ENCODE measurements at places on chromosomes 2 and 18.
A peak's percentile ranks its signal among the peaks of the same experiment; 100 is the strongest.

DNA sequence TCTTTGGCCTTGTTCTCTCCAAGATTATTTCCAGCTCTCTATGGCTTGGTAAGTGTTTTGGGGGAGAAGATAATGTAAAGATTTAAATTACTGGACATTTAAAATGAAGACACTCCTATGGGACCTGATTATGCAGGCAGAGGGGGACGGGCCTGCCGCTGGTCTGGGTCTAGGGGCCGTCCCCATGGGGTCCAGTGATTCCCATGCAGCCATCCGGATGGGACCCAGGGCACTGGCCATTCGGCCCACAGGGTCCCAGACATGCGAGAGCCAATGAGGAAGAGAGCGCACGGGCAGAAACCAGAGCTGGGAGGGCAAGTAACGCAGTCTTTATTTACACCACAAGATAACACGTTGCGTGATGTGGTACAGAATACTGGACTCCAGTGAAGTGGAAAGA lies 200.0 kb downstream of the TWIST2 start:
- no peak for DNase-seq

GRCh38 chr2:38095996-38096861 lies 20.3 kb upstream of the CYP1B1 start:
- DNase-seq, result peak; percentile 53

DNA sequence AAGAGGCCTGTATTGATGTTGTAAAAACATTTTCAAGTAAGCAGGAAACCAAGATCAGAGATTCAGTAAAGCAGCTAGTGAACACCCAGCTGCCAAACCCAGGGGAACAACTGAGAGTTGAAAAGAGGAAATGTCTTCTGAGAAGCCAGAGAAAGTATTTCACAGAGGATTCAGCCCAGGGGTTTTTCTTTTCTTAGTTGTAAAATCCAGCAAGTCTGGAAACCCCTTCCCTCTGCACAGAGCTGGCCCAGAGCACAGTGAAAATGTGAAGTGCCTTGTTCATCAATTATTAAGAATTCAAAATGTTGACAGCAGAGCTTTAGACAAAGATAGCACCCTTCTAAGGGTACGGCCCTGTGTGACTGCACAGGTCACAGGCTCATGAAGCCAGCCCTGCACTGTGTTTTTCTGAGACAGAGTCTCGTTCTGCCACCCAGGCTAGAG lies 28.4 kb downstream of the AFF3 start:
- no peak for DNase-seq

DNA sequence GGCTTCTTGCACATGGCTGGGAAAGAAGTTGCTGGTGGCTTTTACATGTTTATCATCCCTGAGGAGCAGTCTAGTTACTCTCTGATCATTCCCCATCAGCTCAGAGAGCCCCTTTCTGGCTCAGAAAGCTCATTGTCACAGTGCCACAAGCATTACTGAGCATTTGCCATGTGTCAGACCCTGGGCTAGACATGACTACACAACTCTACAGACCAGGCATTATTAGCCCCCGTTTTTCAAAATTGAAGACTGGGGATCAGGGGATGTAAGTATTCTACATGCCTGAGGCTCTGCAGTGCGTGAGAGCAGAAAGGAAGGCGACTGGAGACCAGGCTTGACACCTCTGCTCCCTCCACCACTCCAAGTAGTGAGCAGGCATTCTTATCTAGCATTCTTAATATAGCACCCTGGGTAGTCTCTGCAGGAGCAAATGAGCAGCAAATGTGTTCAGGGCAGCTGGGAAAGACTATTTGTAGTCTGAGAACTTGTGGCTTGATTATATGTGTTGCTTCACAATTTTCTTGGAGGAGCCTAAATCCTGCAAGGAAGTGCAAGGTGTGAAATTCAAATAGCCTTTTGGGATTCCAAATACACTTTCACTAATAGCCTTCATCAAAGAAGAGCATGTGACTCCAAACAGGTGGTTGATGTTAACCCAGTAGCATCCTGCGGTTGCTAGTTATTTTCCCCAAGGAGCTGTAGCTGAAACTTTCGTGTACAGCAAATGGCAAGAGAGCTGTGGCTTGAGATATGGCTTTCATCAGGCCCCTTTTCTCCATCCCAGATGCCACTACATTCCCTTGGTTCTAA lies 143.2 kb downstream of the DDX1 start:
- peak; percentile 36 for DNase-seq

DNA sequence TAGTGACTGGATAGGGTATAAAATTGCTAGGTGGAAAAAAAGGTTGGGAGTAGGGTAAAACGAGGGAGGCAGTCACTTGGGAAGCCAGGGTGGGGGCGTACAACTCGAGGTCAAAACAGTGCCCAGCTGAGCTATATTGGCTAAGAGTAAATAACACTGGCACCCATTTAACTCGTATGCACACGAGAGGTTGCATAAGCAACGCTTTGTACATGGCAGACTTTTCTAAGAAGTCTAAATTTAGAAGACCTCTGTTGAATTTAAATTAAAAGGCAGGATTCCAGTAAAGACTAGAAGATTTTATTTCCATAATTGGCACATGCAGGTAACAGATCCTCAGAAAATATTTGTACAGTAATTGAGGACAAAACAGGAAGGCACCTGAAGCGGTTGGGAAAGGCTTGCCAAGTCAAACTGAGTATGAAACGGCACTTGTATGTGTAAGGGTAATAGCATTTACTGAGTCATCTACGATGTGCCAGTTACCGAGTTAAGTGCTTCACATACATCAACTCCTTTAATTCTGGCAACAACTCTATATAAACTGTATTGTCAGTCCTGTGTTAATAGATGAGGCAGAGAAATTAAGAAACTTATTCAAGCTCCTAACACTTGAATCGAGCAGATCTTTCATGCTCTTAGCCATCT lies 1.4 kb upstream of the MALT1 start:
- no peak for DNase-seq

GRCh38 chr2:195333869-195334268 lies 323.2 kb upstream of the SLC39A10 start:
- DNase-seq, result no peak

DNA sequence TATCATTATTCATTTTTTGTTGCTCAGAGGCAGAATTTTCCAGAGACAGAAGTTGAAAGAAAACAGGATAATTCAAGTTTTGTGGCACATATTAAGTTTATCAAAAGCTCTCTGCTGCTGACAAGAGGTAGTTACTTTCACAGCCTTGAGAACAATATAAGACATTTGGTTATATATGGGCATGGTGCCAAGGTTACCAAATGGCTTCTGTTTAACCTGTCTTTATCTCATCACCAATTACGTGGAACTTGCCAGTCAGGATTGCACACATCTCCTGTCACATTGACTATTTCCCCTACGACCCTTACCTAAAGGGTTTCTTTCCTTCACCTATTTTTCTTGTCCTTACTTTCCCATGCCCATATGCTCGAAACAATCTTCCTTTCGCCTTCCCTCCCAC lies 35.9 kb downstream of the KLF7 start:
- DNase-seq, result no peak

DNA sequence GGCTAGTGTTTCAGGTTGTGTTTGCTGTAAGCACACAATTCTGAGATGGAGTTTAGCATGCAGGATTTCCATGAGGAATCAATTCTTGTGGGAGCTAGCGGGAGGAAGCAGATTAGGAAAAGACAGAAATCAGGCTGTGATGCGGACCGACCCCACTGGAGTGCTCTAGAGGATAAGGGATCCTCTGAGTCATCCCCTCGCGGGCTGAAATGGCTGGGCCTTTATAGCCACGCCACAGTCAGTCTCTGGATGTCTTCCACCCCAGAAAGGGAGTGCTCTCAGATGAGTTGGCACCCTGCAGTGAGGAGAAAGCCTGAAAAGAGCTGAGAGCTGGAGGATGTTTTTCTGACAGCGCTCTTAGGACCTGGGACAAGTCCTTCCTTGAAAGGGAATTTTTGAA lies 102.4 kb downstream of the GALNT3 start:
- DNase-seq, result no peak

- DNase-seq, result no peak
Observed at GRCh38 chr18:74790451-74790850, 192.8 kb downstream of the ZNF407 start.

DNA sequence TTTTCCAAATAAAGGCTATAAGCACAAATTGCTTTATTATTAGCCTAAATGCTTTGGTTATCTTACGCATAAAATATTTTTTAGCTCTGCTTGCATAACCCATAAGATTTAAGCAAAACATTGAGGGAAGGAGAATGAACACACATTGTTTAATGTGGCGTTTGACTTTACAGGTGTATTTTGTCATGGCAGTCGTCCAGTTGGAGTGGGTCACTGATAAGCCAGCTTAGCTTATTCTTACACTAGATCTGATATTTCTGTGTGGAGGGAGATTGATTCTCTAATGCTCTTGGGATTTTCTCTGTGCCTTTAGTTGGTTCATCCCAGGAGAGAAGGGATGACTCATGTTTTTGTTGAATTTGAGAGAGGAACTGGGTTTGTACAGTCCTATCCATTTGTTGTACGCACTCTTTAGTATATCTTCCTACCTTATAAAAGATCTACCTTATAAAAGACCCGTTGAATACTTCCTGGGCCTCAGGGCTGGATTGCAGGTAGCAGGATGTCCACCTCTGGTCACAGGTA lies 47.5 kb upstream of the ACYP2 start:
- no peak for DNase-seq

- DNase-seq, result no peak
Observed at GRCh38 chr2:171297956-171298355, 135.8 kb downstream of the METTL8 start.

DNA sequence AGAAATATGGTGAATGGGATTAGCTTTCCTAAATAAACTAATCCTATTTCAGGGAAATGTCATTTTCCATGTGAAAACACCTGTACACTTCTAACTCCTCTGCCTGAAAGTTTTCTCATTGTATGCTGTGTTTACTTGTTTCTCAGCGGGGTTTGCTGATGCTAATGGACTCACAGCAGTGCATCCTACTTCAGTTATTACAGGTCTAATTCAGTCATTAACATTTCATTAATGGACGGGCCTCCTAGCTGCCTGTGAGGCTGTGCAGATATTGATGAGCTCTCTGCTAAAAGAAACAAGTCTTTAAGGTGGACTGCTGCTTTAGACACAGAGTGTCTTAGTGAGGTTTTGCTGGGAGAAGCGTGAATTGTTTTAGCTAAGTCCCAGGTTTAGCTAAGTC lies 1342.0 kb upstream of the ZEB2 start:
- no peak for DNase-seq

DNA sequence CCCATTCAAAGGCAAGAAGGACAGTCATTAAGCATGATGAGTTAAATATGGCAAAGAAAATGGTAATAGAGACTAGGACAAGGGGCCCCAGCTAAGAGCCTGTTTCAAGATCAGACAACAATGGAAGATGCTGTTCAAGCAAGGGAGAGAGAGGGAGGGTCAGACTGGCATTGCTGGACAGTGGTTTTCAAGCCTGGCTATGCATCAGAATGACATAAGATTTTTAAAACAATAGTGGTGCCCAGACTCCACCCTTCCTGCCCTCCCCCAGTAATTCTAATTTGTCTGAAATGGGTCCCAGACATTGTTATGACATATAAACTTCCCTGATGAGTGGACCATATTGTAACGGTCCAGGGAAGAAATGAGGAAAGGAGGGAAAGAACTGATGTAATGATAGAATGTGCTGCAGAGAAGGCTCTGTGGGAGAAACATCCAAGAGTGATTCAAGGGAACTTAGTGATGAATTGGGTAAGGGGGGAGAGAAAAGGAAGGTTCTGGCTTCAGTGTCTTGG lies 112.9 kb upstream of the TRIB2 start:
- DNase-seq, result no peak

DNA sequence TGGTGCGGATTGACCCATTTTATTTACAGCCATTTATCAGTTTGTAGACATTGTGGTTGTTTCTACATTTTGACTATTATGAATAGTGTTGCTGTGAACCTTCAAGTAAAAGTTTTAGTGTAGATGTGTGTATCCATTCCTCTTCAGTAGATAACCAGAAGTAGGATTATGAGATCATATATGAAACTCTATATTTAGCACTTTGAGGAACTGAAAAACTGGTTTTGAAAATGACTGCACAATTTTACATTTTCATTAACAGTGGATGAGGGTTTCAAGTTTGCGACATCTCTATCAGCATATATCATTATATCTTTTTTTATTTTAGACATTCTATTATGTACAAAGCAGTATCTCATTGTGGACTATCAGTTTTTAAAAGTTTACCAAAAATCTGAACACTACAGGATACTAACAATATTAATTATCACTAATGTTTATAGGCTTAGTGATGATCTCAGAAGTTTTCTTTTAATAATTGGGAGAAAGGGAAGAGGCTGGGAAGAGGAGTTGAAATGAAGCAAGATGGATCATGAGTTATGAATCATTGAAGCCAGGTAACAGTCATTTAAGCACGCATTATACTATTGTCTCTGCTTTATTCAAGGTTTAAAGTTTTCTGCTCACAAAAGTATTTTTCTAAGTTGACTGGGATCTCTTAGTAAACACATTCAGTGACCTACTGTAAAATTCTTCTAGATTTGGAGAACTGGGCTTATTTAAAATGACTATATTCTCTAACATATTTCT lies 329.0 kb upstream of the LRATD1 start:
- DNase-seq, result no peak

DNA sequence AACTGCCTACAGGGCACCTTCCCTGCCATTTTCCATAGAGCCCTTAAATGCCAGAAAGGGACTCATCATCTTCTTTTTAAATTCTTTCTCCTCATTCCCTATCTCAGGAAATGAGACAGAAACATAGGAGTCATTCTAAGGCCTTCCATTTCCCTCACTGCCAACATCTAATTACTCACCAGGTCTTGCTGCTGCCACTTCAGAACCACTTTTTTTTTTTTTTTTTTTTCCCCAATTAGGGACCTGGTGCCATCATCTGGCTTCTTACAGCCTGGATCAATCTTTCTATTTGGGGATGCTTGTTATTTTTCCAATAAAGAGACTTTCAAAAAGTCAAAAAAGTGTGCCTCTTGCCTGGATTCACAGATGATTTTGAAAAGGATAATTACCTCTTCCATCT lies 373.4 kb downstream of the LPIN1 start:
- no peak for DNase-seq

GRCh38 chr18:10850840-10851239 lies 298.5 kb downstream of the PIEZO2 start:
- no peak for DNase-seq

- DNase-seq, result no peak
Observed at GRCh38 chr18:56861244-56861643, 210.1 kb downstream of the WDR7 start.

- no peak for DNase-seq
Observed at GRCh38 chr2:119683713-119684443, 4.9 kb downstream of the TMEM177 start.

DNA sequence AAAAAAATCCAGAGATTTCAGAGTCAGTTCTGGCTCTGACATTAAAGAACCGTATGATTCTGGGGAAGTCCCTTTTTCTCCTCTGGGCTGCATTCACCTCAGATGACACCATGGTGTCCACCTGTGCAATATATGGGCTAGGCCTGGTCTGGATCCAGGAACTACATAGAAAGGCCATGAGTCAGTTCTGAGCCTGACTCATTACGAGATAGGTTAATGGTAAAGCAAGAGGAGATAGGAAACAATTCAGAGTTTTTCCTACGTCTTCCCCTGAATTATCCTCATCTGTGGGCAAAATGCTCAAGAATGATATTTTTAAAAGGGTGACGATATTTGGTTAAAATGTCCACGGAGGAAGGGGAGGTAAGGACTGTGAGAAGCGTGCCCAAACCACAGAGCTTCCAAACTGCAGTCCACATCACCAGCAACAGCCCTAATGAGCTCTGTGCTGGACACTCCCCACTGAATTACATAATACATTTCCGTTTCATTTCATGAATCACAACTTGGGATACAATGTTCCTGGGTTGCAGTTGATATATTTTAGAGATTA lies 180.1 kb upstream of the OSR1 start:
- DNase-seq, result no peak

GRCh38 chr2:111624411-111625156 lies 259.4 kb downstream of the ANAPC1 start:
- no peak for DNase-seq

- DNase-seq, result no peak
Observed at GRCh38 chr18:35609236-35609635, 27.7 kb downstream of the GALNT1 start.

Data from mesothelial cell of epicardium (in vitro differentiated cells).